ENCODE measurements at places on chromosomes 2 and 18. TPM values are rescaled to one million over a fixed set of nuclear protein-coding genes. Genes with fewer than 3 reads are reported as not detected.

DNA sequence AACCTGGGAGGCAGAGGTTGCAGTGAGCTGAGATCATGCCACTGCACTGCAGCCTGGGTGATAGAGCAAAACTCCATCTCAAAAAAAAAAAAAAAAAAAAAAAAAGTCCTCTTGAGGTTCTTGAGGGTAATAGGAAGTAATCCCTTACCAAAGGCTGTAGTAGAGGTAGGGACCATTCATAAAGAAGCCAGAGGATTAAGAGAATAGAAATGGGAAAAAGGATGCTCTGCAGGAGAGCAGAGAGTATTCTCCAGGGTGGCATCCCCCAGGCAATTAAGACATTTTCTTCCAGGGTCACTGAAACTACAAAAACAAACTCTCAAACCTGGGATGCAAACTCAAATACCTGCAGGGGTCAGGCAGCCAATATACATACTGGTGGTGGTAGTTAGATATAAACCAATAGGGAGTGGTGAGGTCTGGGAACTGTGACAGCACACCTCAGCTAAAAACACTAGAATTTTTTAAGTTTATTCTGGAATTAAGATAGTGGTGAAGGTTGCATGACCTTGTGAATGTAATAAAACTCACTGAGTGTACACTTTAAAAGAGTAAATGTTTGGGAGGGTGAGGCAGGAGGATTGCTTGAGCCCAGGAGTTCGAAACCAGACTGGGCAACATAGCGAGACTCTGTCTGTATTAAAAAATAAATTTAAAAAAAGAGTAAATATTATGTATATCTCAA is 24.7 kb downstream of the RAPH1 start:
- no peaks in the 10 kb centered on the region for H3K27me3 ChIP-seq
- H3K4me1 ChIP-seq: no peaks in the 10 kb centered on the region
- DNase-seq: no peak

- H3K27me3 ChIP-seq: no peaks in the 10 kb centered on the region
- DNase-seq: no peak
- H3K27ac ChIP-seq: no peak overlapping the region
- H3K4me3 ChIP-seq: no peak overlapping the region
- no peaks in the 10 kb centered on the region for H3K4me1 ChIP-seq
Measured at GRCh38 chr2:29747786-29748470, 173.5 kb downstream of the ALK start.

GRCh38 chr2:20431301-20431698 is 15.6 kb upstream of the RHOB start:
- no peak overlapping the region for H3K4me3 ChIP-seq
- no peak overlapping the region for H3K27ac ChIP-seq
- H3K4me1 ChIP-seq: peaks cover 5% of the 10 kb centered on the region
- no peaks in the 10 kb centered on the region for H3K27me3 ChIP-seq
- no peaks in the 10 kb centered on the region for H3K36me3 ChIP-seq
- DNase-seq: no peak

GRCh38 chr2:119407430-119408220 is 24.0 kb upstream of the TMEM37 start:
- no peak for DNase-seq
- H3K27me3 ChIP-seq: peaks cover 4% of the 10 kb centered on the region
- no peak overlapping the region for H3K27ac ChIP-seq
- H3K36me3 ChIP-seq: no peaks in the 10 kb centered on the region
- H3K4me3 ChIP-seq: no peak overlapping the region

GRCh38 chr2:114550895-114551793 is 108.7 kb downstream of the DPP10 start:
- no peak overlapping the region for H3K4me3 ChIP-seq
- no peak for DNase-seq
- H3K4me1 ChIP-seq: no peaks in the 10 kb centered on the region
- H3K36me3 ChIP-seq: no peaks in the 10 kb centered on the region
- no peaks in the 10 kb centered on the region for H3K27me3 ChIP-seq
- H3K27ac ChIP-seq: no peak overlapping the region

DNA sequence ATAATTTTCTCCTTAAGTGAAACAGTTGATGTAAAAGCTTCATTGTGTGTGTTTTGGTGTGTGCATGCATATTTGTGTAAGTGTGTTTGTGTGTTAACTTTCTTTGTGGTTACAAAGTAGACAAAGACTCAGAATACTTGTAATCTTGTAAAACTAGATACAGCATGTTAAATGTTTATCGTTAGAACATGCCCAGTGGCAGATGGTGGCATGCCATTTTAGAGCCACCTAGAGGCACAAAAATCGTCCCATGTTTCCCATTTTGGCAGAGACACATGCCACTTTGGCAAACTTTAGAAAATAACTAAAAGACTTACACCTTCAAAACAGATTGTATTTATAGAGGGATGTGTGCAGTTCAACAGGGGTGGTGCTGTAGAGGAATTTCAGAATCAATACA is 224.1 kb downstream of the LRP1B start:
- no peaks in the 10 kb centered on the region for H3K36me3 ChIP-seq
- H3K27ac ChIP-seq: no peak overlapping the region
- H3K4me1 ChIP-seq: no peaks in the 10 kb centered on the region
- DNase-seq: no peak
- H3K27me3 ChIP-seq: no peaks in the 10 kb centered on the region

NPC1 gene
- total RNA-seq: 34.9 TPM
